Bronchial epithelial cell (primary cell): ENCODE measurements at places on chromosomes 7 and 10. TPM values are rescaled to one million over a fixed set of nuclear protein-coding genes. Genes with fewer than 3 reads are reported as not detected.

DNA sequence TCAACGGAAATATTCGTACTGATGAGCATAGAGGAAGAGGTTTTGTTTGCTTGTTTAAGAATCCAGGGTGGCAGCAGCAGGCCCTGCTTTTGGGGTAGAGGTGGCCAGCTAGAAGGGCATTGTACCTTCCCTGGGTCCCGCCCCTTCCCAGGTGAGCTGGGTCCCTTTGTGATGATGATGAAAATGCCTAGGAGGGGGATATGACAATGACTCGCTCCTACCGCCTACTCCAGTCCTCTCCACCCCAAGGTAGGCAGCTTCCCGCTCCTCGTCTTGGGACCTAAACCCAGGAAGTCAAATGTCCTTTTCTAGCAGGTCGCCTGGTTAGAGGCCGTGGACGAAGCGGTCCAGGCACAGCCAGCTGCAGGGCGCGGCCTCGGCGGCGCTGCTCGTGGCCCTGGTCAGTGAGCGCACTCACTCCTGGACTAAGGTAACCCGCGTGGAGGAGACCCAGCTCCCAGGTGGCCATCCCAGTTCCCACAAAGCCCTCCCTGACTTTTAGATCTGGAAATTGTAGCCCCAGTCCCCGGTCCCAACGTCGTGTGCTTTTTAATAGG is 141.4 kb downstream of the LSMEM1 start:
- DNase-seq = no peak

DNA sequence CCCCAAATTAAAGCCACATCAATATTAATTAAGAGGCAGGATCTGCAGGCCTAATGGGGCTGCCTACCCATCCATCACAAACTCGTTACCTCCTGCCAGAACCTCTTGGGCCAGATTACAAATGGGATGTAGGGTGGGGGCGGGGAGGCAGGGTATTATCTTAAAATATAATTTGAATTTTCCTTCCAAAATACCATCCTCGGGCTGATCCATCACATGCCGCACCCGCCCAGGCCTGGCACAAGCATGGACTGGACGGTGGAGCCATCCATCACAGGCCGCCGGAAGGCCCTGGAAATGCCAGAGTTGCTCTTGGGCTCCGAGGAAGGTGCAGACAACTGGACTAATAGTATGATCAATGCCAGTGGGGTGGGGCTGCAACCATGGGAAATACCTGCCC is 212.8 kb downstream of the GRID1 start:
- DNase-seq = no peak

GRCh38 chr7:89780291-89780690 is 374.0 kb upstream of the STEAP1 start:
- no peak for DNase-seq

Gene SRI
- 106 and 114 TPM in 2 replicates for total RNA-seq

Gene GIMAP7
- total RNA-seq = not detected in 2 replicates

DNA sequence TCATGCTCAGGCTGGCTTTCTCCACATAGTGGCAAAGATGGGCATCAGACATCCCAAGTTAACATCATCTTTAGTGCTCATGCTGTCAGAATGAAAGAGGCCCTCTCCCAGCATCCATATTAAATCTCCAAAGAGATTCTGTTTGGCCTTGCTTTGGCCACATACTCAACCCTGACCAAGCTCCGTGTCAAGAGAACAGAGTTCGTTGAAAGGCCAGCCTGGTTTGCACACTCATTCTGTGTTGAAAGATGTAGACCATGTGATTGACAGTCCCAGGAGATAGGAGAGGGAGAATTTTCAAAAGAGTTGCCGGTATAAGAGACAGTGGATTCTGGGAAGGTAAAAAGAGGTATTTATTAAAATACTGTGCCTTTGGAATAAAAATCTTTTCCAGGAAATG is 19.7 kb downstream of the MET start:
- peak; percentile 69 for DNase-seq

Gene CYP3A7
- total RNA-seq = not detected in 2 replicates

Gene NANOS1
- total RNA-seq = 0.79 and 1.3 TPM in 2 replicates

GRCh38 chr10:69234447-69234846 is 14.3 kb downstream of the HKDC1 start:
- DNase-seq = no peak

- DNase-seq = no peak
Observed at GRCh38 chr10:133182791-133183645, 23.0 kb downstream of the KNDC1 start.

DNA sequence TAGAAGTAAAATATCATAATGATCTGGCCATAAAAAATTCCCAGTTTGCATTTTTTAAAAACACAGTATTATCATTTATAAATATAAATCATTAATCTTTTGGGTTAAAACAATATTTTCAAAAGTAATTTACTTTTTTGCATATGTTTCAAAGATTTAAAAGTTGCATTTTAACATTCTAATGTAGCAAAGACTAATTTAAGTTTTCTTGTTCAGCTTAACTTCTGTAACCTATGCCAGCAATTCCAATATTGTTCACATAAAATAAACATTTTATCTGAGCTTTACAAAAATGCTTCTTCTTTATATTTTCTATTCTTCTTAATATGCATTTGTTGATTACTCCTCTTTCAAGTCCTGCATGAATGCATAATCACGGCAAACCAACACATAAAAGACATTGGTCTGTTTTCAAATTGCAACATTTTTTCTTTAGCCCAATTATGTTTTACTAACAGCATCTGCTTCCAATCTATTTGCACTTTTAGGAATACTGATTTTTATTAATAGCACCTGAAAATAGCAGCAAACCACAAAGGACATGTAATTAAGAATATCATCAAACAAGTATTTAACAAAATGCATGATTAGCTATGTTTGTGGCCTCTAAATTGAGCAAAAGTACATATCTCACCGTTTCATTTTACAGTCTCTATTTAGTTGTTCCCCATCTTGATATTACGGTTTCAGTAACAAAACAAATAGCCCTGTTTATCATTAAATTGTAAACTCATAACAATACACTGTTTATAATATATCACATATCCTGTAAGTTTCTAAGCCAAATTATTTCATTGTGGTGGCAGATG is 286.9 kb upstream of the NFE2L3 start:
- DNase-seq = no peak

DNA sequence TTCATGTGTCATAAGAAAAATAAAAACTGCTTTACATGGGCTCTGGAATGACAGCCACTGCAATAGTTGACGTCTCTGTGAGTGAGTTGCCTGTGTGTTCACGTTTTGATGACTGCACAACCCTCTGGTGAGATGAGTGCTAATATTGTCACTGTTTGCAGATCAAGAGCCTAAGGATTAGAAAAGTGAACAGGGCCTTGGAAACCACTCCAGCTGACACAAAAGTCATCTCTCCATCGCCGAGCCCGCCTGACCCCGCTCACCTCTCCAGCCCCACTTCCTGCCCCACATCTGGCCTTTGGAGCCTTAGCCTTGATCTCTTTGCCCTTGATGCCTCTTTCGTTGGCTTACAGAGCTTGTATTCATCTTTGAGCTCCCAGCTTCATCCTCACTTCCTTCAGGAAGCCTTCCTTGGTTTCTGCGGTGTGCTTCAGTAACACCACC is 351.7 kb downstream of the TCERG1L start:
- DNase-seq = no peak

GRCh38 chr10:21095073-21095472 is 198.0 kb upstream of the NEBL start:
- DNase-seq = no peak

Gene FBXL13
- total RNA-seq = 0.13 and 0.26 TPM in 2 replicates

GRCh38 chr10:96570983-96571964 is 15.5 kb downstream of the TM9SF3 start:
- no peak for DNase-seq

DNA sequence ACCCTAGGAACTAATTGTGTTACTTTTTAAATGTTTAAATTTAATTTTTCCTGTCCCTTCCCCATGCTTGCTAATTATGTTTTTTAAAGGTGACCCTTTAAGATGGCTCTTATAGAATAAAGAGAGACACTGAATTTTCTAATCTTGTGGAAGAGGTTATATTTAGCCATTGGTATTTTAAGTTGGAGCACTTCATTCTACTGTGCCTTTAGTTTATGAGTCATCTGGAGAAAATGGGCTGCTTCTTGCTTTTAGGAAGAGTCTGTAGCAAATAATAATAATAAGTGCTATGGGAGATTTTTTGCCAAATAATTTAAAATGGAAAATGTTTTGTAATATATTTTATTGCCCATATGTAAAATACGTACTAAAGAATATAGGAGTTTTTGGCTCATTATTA is 139.7 kb downstream of the ADK start:
- DNase-seq = peak; percentile 27

- DNase-seq = no peak
Observed at GRCh38 chr10:78299851-78300468, 266.3 kb downstream of the RPS24 start.

- no peak for DNase-seq
Observed at GRCh38 chr10:112774210-112774609, 175.8 kb upstream of the TCF7L2 start.

- peak; percentile 33 for DNase-seq
Observed at GRCh38 chr7:108611268-108611667, 41.6 kb downstream of the DNAJB9 start.

DNA sequence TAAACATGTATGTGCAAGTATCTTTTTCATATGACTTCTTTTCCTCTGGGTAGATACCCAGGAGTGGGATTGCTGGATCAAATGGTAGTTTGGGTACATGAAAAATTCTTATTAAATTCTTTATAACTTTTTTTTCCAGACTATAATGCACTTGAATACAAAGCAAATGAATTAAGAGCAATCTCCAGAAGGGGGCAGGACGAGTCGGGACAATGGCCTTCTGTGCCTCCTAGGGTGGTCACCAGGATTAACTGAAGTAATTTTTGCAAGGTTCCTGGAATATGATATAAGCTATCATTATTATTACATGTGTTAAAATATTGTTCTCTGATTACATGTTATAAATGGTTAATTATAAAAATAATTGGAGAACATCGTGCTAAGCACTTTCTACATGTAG is 127.2 kb downstream of the PPP1R17 start:
- no peak for DNase-seq

Gene IL6
- total RNA-seq = 0.13 and 0.53 TPM in 2 replicates

Gene OPALIN
- total RNA-seq = not detected in 2 replicates

- peak; percentile 67 for DNase-seq
Observed at GRCh38 chr7:24956021-24956420, 24.0 kb downstream of the OSBPL3 start.

Gene CALN1
- not detected in 2 replicates for total RNA-seq

DNA sequence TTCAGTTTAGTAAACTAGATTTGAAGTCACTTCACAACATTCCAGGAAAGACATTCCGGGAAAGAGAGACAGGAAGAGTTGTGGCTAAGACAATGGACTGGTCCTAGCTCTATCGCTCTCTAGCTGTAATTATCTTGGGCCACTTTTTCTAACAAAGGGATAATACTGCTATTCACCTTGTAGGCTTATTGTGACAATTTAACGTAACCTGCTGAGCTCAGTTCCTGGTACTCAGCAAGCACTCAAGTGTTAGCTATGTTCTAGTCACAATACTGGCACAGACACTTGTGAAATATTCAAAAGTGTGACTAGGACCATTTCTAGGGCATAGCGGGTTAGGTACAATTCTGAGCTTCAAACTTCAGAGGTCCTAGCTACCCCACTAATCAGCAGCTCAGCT is 12.0 kb upstream of the NRCAM start:
- DNase-seq = no peak

Gene CHCHD1
- 13.2 and 25.1 TPM in 2 replicates for total RNA-seq

- DNase-seq = peak; percentile 26
Observed at GRCh38 chr7:66399566-66399965, 194.4 kb downstream of the TPST1 start.

Gene FKBP9
- total RNA-seq = 468 and 571 TPM in 2 replicates

DNA sequence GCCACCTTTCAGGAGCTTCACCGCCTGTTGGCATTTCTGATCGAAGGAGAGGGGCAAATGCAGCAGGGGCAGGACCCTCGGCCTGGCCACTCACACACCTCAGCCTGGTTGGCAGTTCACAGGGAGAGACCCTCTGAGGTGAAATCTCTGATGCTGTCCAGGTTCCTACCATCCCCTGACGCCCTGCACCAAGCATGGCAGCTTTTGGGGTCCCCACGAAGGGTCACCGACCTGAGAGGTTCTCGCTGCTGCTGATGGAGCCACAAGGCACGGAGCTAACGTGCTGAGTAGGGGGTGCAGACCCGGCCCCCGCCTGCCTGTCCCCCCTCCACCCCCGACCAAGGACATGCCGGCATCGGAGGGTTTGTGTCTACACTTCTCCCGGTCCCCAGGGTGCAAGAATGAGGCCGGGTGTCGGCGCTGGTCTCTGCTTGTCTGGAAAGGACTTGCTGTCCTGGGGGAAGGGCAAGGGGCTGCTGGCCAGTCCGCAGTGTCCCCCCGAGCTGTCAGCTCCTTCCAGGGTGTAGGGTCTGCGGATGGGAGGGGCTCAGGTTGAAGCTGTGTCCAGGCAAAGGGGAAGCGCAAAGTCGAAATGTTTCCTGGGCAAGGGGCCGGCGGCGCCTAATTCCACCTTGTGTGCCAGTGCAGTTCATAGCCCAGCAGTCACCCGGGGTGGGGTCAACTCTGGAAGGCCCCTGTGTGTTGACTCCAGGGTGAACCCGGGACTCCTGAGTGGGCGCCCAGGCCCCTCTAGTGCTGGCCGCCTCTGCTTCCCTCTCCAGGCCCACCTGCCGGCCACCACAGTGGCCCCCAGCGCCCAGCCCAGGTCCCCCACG is 132.6 kb downstream of the DNAJB6 start:
- DNase-seq = no peak

DNA sequence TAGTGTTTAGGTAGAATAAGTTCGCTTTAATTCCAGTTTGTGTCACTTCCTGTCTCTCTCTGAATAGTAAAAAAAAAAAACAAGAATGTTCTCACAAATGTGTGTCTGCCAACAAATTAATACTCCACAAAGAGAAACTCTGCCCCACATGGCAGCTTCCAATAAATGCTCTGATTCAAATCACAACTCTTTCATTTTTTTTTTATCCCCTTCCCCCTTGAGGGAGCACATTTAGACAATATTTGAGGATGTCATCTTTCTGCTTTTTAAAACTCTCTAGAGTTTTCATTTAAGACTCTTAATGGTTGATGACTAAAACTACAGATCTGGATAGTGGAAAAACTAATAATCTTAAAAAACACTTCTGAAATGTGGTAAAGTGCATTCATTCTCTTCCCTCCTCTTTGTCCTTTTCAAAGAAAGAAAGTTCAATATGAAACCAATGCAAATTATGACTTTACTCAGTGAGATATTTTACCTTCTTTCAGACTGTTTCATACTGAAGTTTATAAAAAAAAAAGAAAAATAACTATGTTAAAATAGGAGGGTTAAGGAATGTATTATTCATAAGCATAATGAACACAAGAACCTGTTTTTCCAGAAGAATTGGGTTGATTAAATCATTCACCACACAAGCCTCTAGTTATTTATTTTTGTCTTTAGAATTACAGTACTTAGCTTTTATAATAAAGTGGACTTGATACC is 42.3 kb downstream of the ARID5B start:
- DNase-seq = peak; percentile 87
